ENCODE measurements at places on chromosomes 2 and 18.

- DNase-seq, result no peak
These were observed 325.3 kb upstream of the HNMT start for GRCh38 chr2:137638932-137639331.

DNA sequence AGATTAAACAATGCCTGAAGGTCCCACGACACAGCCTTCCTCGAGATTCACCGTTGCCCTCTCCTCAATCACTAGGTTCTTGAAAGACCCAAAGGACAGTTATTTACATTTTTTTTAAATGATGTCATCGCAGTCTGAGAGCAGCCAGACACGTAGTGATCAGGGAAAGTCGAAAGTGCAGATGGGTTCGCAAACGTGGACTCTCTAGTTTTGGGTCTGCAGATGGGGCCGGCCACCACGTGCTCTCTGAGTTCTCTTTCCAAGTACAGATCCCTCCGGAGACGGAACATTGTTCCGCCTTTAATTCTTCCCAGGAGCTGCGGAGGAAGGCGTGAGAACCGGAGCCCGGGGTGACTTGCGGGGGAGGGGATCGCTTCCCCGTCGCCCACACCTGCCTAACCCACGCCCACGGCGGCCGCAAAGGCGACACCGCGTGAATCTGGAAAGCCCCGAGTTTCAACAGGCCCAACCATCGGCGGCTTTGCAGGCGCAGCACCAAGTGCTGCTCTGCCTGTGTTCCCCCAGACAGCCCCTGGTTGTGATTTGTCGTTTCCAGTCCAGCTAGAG lies 54.3 kb downstream of the PKDCC start:
- peak; percentile 92 for DNase-seq

DNA sequence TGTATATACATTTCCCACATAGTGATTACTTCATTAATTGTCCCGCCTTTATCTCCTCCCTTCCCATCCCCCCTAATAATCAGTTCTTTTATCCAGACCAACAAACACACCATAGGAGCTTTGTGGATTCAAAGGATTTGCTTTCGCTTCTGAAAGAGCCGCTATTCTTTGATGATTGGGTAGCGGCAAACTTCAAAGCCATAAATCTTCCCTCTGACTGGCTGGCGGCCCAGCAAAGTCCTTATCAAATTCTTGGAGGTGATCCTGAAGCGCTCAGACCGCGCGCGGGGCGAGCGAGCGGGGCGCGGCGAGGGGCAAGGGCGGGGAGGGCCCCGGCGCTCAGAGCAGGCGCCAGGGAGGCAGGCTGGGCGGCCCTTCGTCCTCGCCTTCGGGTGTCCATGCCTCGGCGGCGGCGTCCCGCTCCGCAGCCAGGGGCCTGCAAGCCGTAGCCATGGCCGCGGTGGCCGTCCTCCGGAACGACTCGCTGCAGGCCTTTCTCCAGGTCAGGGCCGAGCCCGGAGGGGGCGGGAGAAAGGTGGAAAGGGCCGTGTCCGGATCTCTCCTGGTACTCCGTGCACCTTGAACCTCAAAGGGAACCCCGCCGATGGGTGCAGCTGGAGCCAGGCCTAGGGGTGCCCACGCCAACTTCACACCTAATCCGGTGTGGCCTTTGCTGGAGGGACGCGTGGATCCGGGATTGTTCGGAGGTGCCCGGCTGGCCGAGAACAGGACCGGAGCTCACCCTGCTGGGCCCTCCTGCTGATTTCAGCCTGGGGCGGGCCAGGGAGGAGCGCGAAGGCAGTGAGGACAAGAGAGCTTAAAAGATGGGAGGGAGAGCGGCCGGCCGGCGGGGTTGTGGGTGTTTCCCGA lies at the start of gene SP5:
Gene SP5, plus strand, starts transcription at position 276 of the 870 bp plus-strand sequence. Its CDS starts 176 bp downstream, at position 452.
- DNase-seq, result peak; percentile 65

DNA sequence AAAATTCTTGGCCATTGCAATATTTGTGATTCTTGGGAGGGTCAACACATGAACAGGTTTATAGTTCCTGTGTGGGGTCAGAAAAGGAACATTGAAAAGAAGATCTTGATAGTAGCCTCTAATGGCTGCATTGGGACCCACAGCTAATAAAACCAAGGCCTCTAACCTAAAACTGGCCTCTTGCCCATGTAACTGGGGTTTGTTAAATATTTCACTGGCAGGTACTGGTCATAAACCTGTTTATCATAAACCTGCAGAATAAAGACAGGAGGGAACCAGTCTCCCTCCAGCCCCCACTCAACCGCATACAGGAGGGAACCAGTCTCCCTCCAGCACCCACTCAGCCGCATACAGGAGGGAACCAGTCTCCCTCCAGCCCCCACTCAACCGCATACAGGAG lies 125.3 kb downstream of the PXDN start:
- no peak for DNase-seq

GRCh38 chr2:70104231-70105111 lies 17.2 kb downstream of the PCBP1 start:
- no peak for DNase-seq

- DNase-seq, result no peak
These were observed 82.6 kb upstream of the ODC1 start for GRCh38 chr2:10530607-10531239.

GRCh38 chr2:154945984-154946383 lies 247.5 kb downstream of the KCNJ3 start:
- DNase-seq, result no peak

DNA sequence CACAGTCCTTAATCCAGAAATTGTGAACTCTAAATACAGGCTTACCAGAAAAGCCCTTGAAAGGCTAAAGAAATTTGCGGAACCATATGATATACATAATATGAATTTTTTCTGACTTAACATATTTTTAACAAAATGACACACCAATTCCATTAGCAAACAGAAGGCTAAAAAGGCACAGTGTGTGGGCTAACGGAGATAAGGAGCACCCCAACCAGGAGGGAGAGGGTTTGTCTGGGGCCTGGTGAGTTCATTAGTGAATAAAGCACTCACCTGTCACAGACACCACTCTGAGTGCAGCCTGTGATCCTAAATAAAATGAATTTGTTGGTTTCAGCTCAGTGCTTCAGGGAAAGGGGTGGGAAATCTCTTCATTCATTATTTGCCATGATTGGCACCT lies 2.7 kb upstream of the FECH start:
- DNase-seq, result no peak
